ENCODE measurements at places on chromosomes 2 and 18.

DNA sequence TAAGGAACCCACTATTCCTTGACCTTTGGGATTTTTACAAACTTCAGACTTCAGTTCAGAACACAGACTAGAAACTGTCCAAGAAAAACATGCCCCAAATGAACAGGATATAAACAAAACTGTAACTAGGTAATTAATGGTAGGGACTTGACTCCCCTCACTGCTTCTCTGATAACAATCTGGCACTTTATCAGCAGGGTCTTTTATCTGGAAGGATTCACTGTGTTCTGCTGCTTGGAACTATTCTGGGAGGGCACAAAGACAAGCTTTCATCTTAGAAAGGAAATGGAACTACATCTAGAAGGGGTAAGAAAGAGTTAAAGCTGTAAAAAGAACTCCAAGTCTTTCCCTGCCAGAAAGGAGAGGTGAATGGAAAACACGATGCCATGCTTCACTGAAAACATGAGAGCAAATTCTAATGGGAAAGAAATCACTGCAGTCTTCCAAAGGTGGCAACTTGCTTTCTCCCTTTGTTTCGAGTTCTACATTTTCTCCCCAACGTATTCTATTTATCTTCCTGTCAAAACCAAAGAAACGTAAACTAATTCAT lies 181.2 kb downstream of the THADA start:
- no peak for DNase-seq

DNA sequence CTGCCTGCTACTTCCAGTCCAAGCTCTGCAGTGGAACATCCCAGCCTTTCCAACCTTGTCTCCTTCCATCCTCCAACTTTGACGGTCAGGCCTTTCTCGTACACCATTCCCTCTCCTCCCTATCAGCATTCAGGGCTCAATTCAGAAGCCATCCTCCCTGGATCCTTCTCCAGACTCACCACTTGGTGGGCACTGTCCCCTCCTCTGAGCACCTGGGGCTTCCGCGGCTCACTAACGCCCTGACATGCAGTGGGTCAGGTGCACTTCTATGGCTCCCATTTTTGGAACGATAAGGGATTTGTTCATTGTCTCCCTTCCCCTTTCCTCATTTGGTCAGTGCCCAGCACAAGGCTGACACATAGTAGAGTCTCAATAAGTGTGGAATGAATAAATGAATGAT lies 56.7 kb downstream of the TNS1 start:
- DNase-seq = no peak

- no peak for DNase-seq
Measured at GRCh38 chr2:99880148-99880963, 262.0 kb downstream of the AFF3 start.

GRCh38 chr2:33184041-33184440 lies 237.3 kb downstream of the LTBP1 start:
- no peak for DNase-seq

GRCh38 chr2:110877031-110877827 lies 144.9 kb downstream of the ACOXL start:
- DNase-seq = no peak

- DNase-seq = no peak
Measured at GRCh38 chr2:16677875-16678274, 12.2 kb upstream of the CYRIA start.

DNA sequence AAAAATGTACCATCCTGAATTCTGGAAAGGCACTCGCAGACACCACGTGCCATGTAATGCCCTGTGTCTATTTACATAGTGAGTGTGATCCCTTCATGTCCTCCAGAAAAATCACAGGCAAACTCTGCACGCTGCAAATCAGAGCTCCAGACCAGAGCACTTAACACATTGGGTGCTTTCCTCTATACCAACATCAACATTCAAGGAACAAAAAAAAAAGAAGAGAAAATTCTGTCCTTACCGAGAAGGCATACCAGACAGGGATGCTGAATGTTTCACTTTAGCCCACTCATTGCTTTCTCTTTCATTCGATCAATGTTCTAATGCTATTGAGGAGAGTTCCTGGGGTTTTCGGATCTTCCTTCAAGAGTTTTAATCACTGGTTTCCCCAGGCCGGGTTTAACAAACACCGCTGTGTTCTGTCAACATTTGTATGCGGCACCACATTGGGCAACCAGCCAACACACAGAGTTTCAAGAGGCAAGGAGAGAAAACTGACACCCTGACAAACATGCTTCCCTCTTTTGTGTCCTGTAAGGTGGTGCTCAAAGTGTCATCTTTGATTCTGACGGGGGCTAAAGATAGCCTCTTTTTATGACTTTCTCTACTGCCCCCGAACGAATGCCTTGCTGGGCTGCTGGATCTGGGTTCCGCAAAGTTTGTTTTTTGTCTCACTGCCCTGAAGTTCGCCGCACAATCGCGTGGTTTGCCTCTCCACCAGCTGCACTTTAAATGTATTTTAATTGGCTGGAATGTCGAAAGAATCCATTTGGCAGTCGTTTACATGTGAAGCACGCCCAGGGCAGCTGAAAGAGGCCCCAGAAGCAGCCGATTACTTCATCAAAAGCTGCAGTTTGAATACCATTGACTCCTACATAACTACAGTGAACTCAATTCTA lies 106.4 kb upstream of the NCKAP5 start:
- DNase-seq = no peak

GRCh38 chr2:42556315-42556890 lies 12.0 kb upstream of the MTA3 start:
- no peak for DNase-seq

DNA sequence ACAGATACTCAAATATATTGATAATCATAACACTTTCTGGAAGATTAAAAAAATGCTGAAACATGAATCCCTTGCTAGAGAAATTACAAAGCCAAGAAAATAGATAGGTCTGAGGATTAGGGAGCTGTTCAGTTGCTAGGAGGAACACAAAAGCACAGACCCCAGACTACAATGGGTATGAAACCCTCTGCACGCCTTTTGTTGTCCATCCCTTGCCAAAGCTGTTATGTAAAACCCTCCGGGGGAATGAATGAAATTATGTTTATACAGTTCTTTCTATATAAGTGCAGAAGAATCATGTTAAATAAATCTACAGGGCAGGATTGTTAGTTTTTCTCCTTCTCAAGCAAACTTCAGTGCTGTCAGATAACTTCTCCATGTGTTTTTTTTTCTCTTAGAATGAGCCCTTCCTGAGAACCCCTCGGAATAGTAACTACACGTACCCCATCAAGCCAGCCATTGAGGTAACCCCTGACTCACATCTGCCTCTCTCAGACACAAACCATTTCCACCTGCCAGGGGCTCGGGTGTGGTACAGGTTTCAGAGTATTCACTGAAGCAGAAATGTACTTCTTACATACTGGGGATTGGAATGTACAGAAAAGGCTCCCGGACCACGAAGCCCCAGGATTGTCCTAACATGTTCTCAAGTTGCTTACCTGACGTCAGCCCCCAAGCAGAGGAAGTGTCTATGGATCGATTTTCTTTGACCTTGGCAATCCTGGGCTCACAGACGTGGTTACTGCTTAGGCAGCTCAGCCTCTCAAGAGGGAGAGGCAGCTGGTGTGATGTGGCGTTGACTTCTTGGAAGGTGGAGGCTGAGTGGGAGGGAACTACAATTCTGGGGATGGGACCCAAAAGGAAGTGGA lies 118.0 kb downstream of the PLB1 start:
- no peak for DNase-seq

GRCh38 chr2:64796926-64797325 lies 143.2 kb upstream of the SERTAD2 start:
- no peak for DNase-seq

DNA sequence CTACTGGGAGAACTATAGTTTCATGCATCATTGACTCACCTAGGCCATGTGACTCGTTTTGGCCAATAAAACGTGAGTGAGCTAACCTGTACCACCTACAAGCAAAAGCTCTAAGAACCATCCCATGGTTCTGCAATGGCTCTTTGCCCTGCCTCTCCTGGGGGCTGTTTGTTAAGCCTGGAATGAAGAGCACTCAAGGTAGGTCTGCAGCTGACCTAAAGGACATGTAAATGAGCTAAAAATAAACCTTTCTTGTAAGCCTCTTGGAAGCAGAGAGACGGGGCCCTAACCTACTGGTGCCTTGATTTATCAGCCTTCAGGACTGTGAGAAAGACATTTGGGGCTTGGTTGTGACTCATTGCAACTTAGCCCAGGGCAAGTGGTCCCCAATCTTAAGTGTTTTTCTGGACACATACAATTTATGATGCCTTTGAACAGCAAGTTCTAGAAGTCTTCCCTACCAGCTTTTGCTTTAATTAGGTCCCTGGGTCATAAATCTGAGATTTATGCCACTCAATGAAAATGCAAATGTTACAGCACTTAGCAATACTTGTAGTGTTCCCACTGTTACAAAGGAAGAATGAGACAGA lies 107.4 kb downstream of the OSBPL6 start:
- no peak for DNase-seq

DNA sequence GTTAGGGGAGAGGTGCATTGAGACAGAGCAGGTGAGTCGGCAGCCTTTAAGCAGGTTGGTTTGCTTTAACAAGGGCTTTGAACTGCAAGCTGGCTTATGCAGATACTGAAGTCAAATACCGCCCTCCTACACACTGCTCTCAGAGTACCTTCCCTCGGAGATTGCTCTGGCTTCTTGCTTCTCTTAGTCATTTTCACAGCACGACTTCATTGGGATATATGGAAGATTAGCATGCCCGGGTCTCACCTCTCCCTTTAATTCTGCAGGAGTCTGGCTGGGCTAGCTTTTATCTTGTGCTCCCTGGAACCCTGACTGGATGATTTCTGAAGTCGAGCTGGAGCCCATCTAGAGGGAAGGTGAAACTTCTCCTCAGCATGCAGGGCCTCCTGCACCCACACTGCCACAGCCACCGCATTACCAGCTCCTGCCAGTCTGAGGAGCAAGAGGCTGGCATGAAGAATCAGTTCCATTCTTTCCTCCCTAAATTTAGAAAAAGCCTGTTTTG lies 395.5 kb upstream of the HNRNPA3 start:
- no peak for DNase-seq

- DNase-seq = no peak
Measured at GRCh38 chr2:105697781-105698449, 46.8 kb upstream of the NCK2 start.

GRCh38 chr18:7021994-7022840 lies 95.4 kb downstream of the LAMA1 start:
- no peak for DNase-seq

GRCh38 chr2:240818293-240819125 lies 1.5 kb downstream of the KIF1A start:
- DNase-seq = no peak

- no peak for DNase-seq
Measured at GRCh38 chr2:44291281-44292248, 16.3 kb downstream of the SLC3A1 start.

DNA sequence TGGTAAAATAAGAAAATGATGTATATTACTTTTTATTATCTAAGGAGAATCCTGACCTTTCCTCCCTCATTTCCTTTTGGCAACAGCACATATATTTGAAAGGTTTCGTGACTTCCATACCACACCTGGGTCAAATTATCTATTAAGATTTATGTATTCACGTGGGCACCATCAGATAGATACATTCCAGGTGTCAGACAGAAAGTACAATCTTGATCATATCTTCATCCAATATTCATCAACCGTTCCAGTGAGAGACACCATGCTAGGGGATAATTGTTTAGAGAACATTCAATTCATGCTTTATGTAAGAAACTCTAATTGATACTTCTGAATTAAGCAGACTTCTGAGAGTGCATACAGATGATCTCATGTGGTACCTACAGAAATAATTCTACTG lies 73.7 kb downstream of the SCN9A start:
- no peak for DNase-seq

DNA sequence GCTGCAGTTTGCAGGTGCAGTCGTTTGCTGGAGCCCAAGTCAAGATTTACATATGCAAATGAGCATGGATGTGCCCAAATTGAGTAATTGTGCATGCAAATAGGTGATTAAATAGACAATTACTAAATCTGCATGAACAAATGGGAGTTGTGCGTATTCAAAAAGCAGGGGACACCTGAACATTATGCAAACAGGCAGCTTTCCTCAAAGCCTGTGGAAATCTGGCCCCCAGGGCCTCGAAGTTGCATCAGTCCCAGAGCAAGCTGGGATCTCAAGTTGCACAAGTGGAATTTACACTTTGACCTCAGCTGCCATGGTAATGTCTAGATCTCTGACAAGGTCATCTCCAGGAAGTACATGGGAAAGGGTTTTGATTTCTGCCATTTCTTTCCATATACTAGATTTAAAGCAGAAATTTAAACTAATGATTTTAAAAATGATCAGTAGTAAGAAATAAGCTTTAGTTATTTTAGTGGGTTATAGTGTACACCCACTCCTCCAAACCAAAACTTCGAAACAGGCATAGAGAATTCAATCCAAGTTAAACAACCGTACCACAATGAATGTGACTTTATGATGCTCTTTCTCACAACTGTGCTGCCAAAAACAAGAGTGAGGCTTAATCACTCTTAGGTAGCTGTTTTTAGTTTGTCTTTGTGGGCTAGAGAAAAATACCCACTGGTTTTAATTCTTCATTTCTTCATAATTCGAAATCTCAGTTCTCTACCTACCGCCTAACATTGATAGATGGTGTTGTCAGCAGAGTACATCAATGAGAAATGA lies 110.7 kb downstream of the RND3 start:
- no peak for DNase-seq

- no peak for DNase-seq
Measured at GRCh38 chr2:47023332-47023731, 107.7 kb upstream of the MCFD2 start.

DNA sequence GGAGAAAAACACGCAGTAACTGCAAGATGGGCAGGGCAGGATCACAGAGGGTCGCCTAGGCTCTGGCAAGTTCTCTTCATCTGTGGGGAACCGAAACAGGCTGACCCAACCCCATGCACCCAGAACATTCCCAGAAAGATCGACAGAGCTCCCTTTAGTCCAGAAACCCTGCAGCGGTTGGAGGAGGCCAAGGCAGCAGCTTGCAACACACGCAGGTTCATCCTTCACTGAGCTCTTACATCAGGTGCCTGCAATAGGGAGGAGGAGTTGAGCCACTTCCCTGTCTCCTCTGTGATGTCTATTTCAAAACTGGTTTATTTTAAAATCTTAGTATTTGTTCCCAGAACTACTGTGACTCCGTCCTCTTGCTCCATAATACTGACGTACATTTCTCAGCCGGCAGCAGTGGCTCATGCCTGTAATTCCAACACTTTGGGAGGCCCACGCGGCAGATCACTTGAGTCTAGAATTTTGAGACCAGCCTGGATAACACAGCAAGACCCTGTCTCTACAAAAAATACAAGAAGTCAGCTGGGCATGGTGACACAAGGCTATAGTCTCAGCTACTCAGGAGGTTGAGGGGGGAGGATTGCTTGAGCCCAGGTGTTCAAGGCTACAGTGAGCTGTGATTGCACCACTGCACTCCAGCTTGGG lies 11.5 kb upstream of the SLC11A1 start:
- no peak for DNase-seq

DNA sequence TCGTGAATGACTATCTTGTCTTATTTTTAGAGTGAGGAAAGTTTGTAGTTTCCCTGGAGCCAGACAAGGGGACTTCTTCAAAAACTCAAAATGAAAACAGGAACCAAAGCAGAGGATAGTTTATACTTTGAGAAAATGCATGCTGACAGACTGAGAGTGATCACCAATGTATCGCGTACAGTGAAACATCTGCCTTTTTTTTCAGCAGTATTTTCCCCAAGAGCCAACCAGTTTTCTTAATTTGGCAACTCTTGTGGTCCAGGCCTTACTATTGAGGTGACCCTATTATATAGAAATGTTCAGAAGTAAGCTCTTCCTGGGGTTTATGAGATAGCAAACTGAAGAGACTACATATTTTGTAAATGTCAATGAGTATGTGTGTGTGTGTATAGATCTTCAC lies 153.7 kb upstream of the VRK2 start:
- DNase-seq = no peak

- no peak for DNase-seq
Measured at GRCh38 chr2:233367586-233367985, 13.3 kb downstream of the DGKD start.

GRCh38 chr2:64906853-64907536 lies 82.2 kb upstream of the SLC1A4 start:
- DNase-seq = no peak
